Renal cortex interstitium (tissue), 15 donors: ENCODE measurements at places on chromosomes 13 and 19.

DNA sequence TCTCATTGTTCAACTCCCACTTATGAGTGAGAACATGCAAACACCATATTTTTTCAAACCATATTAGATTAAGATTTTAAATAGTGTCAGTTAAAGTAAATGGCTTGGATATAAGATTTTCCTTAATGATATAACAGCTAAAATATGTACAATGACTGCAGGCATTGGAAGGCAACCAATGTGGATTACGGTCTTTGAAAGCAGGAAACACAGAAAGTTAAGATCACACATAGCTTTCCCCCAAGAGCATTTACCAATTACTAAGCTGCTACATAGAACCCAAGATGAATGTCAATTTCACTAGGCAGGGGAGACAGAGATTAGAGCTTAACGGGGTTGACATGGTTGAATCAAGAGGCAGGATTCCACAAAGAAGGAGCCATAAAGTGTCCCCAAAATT is 173.2 kb upstream of the TRPC4 start:
- DNase-seq, result no peak

GRCh38 chr19:55254625-55254977 is 4.2 kb downstream of the PPP6R1 start:
- DNase-seq, result no peak

- no peak for DNase-seq
Observed at GRCh38 chr19:46885411-46885810, 24.6 kb downstream of the ARHGAP35 start.

DNA sequence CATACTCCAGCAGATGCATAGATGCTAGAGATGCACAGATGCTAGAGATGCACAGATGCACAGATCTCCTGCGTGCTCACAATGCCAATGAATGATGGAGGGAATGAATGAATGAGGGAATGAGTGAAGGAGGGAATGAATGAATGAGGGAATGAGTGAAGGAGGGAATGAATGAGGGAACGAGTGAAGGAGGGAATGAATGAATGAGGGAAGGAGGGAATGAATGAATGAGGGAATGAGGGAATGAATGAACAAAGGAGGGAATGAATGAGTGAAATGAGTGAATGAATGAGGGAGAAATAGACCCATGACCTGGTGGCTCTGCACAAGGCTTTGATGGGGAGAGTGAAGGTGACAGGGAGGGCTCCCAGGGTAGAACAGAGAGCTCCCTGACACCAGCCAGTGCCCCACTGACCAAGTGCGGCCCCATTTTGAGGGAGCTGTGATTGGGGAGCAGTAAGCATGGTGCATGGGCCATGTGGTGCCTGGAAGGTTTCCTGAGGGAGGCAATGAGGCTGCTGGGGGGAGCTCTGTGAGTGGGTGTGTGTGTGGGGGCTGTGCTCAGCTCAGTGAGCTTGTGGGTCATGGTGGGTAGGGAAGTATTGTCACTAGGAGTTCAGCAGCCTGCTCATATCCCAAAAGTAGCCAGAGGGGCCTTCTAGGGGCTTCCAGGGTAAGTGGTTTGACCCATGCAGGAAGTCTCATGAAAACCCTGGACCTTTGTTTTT is 12.7 kb downstream of the SLC27A1 start:
- no peak for DNase-seq

- no peak for DNase-seq
Observed at GRCh38 chr13:50015258-50015657, at the start of gene KCNRG. KCNRG (plus strand) TSS chr13:50015444; CDS start chr13:50015494, 50 bp downstream.

DNA sequence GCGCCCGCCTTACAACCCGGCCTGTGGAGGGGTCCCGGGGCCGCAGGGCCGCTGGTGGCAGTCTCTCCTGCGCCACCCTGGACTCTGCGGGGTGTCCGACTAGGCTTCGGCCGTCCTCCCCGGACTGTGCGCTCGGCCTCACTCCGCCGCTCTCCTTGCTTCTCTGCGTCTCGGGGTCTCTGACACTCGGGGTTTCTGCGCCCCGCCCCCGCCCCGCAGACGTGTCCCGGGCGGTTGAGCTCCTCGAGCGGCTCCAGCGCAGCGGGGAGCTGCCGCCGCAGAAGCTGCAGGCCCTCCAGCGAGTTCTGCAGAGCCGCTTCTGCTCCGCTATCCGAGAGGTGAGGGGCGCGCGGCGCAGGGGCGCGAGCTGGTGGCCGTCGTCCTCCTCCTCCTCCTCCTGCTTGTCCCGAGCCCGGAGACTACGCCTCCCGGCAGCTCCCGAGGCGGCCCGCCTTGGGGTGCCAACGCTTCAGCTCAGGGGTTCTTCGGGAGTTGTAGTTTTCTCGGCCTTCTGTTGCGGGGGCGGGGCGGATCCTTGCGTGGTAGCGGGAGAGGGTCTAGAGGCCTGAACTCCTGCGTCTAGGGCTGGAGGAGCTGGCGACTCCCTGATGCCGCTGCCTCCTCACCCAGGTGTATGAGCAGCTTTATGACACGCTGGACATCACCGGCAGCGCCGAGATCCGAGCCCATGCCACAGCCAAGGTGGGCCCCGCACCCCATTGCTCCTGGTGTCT is 627 bp downstream of the LIN7B start:
- DNase-seq, result peak; percentile 64

GRCh38 chr19:850221-850978 is 1.7 kb upstream of the ELANE start:
- DNase-seq, result peak; percentile 50

DNA sequence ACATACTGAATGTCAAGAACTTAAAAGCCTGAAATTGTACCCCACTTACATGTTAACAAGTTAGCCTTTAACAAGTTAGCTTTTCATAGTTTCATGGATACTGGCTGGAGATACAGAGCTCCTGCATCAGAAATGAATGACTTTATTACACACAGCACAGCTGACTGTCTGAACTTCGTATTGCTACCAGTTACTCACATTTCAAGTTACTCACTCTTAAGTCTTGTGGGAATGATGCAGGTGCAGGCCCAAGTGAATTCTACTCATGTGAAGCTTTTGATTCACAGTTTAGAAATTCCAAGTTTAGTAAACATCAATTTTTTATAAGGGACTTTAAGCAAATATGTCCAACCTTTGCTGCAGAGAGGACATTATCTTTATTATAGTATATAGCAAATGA is 762.2 kb upstream of the PRR20A start:
- no peak for DNase-seq

- no peak for DNase-seq
Observed at GRCh38 chr19:14102756-14103155, 12.2 kb upstream of the SAMD1 start.

- DNase-seq, result no peak
Observed at GRCh38 chr19:55178781-55179599, 1.1 kb downstream of the SYT5 start.

DNA sequence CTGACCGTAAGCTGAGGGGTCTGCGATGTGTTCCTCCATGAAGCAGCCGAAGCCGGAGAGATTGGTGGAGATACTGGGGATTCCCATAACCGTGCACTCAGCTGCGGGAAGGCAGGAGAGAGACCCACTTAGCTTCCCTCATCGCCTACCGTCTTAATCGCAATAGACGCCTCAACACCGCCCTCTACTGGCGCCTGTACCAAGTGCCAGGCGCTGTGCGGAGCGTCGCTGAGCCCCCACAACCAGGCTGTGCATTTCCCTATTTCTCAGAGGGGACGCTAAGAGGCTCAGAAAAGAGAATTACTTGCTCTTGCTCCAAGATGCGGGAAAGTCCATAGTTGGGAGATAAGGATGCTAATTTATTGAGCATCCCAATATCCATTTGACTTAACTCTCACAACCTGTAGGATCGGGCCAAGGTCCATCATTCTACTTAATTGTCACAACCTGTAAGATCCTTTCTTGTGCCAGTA is 5.8 kb downstream of the FTL start:
- no peak for DNase-seq

GRCh38 chr13:78841358-78841963 is 182.5 kb upstream of the OBI1 start:
- no peak for DNase-seq

DNA sequence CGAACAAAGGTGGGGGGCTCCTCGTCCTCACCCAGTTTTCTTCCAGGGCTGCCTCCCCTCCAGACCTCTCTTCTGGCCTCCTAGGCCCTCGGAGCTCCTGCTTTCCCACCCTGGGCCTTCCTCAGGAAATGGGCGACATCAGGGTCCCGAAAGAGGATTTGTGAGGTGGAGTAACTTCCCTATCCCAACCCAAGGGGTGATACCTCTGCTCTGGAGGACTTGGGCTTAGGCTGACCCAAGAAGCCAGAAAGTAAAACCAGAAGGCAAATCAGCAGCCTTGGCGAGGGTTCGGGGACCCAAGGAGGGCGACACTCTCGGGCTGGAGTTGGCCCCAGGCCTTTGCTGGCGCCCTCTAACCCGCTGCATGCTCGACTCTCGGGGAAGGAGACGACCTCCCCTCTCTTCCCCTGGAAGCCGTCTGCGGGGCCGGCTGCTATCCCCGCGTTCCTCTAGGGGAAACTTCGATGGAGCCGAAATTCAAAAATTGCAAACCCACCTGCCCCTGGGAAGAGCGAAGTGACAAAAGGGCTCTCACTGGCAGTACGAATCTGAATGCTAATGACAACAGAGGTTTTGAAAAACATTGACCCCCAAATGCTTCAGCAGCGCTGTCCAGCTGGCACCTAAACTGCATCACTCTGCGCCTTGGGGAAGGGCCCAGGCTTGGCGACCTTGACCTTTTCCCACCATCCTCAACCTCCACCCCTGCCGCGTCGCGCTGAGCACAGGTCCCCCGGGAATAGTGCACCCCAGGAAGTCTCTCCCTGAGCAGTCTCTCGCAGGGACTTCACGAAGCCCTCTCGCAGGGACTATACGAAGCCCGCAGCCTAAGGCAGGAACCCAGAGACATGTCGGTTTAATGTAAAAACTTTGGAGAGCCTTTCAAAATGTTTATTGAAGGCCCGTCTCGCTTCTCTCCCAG is 2.4 kb downstream of the PDX1 start:
- no peak for DNase-seq

GRCh38 chr19:53696951-53697350 is 65.2 kb downstream of the DPRX start:
- DNase-seq, result no peak

GRCh38 chr19:3281026-3281425 is 56.6 kb downstream of the CELF5 start:
- no peak for DNase-seq

DNA sequence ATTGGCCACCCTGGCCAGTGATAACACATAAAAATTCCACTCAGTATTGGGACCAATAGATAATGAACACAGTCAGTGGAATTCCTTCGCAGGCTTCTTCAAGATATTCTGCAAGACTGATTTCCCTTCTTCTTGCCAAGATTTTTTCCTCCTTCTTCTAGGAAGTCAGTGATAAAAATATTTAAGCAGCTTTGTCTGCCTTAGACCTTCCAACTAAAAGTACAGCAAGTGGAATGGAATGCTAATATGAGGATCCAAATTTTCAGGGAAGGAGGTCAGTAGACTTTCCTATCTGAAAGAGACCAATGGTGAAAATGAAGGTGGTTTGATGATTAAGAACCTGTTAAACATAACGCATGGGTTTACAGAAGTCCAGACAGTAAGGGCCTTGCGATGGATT is 9.6 kb downstream of the STARD13 start:
- no peak for DNase-seq
